ENCODE measurements at places on chromosomes 1 and 21.

DNA sequence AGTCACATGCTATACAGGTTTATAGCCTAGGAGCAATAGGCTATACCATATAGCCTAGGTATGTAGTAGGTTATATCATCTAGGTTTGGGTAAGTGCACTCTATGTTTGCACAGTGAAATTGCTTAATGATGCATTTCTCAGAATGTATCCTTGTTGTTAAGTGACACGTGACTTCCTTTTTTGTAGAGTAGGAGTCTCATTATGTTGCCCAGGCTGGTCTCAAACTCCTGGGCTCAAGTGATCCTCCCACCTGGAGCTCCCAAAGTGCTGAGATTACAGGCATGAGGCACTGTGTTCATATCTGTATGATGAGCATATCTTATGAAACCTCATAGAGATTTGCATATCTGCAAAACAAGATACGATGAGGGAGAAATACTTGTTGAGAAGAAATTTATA, 13.8 kb upstream of the ABCB10 start:
- DNase-seq, result no peak

GRCh38 chr21:33655588-33656221, 13.4 kb downstream of the ITSN1 start:
- no peak for DNase-seq

GRCh38 chr1:53944469-53945182, 873 bp downstream of the IFT25 start:
- DNase-seq, result no peak

- DNase-seq, result no peak
Observed at GRCh38 chr1:91099746-91100621, 78.1 kb upstream of the ZNF644 start.

DNA sequence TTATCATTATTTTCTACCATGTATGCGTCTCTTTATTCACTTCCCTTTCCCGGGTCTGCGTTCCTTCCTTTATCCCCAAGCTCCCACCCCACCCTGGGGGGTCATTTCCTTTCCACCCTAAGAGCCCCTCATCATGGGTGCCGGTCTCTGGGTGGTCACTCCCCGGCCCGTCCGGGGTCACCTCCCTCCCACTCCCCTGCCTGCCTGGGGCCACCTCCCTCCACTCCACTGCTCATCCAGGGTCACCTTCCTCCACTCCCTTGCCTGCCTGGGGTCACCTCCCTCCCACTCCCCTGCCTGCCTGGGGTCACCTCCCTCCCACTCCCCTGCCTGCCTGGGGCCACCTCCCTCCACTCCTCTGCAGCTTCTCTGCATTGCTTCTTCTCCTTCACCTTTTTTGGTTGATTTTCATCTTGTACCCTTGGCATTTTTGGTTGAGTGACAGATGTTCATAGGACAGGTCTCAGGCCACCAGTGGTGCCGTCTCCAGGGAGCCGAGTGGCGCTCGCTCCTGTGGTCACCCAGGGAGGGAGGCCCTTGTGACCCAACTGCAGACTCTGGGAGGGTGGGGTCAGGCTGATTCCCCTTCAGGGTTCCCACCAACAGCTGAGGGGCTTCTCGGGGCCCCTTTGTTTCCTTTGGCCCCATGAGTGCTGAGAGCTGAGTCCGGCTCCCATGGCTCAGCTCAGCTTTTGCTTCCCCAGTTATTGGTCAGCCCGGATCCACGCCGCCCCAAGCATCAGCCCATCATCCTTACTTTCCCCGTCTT, 48.6 kb upstream of the PCBP3 start:
- DNase-seq, result no peak

DNA sequence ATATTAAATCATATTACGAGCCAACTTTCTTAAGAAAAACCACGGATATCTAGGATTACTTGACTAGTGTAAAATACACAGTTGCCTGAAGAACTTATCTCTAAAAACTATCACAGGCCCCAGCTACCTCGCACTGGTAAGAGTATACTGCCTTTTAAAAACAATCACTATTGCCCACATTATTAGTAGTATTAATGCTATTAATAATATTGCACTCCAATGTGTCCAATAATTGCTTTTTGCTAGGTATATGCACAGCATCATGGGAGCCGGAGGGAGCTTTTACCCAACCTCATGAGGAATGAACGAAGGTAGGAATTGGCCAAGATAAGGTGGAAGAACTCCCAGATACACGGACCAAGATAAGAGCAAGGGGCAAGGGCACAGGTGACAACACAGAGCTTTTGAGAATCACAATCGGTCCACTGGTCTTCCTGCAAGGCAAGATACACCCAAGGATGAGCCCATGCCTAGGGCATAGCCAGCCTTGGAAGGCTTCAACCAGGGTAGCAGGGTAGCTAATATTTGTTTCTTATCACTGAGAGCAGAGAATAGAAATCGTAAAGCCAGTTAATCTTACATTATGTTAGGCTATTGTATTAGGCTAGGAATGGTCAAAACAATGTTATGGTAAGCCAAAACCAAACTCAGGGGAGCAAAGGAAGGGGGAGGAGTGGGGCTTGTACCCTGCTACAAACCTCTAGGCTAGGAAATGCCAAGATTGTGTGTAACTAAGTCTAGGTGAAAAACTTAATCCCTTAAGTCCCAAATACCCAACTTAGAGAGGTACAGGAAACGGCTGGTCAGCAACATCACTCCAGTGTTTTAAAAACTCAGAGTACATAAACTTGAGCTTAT, 9.4 kb downstream of the GLUL start:
- no peak for DNase-seq

DNA sequence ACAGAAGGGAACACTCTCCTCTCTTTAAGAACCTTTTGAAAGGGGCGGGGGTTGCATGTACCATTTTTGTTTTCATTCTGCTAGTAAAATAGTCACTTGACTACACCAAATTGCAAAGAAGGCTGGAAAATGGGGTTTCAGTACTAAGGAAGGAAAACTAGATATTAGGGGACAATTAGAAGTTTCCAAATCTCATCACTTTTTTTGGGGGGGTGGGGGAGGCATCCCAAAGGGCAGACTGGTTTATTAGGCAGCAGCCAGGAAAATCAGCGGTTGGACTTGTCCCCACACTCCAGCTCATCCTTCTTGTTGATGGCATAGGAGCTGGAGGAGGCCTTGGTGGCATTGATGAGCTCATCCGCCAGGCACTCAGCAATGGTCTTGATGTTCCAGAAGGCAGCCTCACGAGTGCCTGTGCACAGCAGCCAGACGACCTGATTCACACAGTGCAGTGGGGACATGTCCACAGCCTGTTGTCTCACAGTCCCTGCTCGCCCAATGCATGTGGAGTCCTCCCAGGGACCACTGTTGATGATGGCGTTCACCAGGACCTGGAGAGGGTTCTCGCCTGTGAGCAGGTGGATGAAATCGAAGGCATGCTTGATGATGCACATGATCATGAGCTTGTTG, 1.7 kb upstream of the TMEM50B start:
- DNase-seq, result no peak

DNA sequence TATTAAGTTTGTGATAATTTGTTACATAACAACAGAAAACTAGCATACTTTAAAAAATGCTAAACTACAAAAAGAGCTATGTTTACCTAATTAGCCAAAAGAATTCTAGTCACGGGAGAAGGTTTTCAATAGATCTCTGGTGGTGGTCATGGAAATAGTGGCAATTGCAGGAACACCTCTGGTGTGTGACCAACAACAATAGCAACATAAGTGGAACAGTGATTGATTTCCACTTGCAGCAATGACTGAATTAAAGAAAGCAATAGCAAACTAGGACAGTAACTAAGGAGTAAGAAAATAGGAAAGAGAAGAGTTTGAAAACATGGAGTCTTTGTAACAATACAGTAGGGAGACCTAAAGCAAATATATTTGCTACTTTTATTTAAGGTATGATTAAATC, 171.3 kb upstream of the ADGRL4 start:
- DNase-seq, result no peak

DNA sequence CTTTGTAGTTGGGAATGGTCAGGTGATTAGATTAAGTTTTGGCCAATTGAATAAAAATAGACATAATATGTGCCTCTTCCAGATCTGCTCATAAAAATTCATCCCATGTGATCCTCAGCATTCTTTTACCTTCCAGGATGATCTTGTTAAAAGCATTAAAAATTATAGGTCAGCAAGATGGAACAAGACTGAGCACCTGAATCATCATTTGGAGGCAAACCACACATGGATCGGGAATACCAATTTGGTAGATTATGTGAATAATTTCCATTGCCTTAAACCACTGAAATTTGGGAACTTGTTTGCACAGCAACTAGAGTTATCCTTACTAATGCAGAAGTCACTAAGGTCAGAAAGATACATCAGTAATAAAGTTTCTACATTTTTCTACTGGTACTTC, 681.4 kb upstream of the ADGRL2 start:
- no peak for DNase-seq

DNA sequence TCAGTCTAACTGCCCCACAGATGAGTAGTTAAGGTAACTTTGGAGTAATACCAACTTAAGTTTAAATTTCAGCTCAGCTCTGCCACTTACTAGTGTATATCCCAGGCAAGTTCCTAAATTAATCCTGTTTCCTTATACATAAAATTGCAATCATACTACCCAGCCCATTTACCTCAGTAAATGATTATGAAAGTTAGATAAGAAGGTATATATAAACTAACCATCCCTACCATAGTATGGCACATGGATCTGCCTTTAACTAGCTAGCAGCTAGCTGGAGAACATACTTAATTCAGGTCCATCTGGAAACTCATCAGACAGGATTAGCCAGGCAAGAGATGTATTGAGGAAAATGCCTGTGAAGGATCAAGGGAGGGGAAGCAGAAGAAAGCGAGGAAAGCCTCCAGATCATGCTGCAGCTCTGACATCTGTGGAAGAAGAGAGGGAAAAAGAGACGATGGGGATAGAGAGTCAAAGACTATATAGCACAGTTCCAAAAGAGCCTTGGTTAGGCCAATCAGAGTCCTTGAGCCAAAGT, 8.0 kb upstream of the JAK1 start:
- no peak for DNase-seq

DNA sequence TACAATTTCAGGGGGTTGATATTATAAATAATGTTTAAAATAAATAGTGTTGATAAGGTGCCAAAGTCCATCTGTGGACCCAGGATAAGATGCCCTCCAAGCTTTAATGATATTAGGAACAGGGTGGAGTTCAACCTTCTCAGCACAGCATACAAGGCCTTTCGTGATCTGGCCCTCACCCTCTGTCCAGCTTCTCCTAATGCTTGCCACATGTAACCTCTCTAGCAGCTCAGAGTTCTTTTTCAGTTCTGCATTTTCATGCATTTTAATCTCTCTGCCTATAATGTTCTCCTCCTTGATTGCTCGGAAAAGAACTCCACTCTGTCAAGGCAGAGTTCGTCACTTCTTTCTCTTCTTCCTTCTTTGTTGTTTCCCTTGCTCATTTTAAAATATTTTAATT, 21.4 kb upstream of the SMAP2 start:
- no peak for DNase-seq

Data from stimulated activated CD8-positive, alpha-beta memory T cell treated with anti-CD3 and anti-CD28 coated beads, Interleukin-4, amount 100 ng/mL, for 1 hour (primary cell).